ENCODE measurements at places on chromosomes 2 and 18.
A peak's percentile ranks its signal among the peaks of the same experiment; 100 is the strongest.

- H3K27ac ChIP-seq: no peak overlapping the region
- peak; percentile 9 for DNase-seq
Observed at GRCh38 chr2:128635361-128635900, 316.8 kb upstream of the HS6ST1 start.

- no peaks in the 10 kb centered on the region for H3K4me1 ChIP-seq
- no peak for DNase-seq
- H3K27ac ChIP-seq: no peak overlapping the region
- no peaks in the 10 kb centered on the region for H3K36me3 ChIP-seq
- H3K27me3 ChIP-seq: no peaks in the 10 kb centered on the region
Observed at GRCh38 chr18:56986829-56987228, 160.1 kb upstream of the BOD1L2 start.

DNA sequence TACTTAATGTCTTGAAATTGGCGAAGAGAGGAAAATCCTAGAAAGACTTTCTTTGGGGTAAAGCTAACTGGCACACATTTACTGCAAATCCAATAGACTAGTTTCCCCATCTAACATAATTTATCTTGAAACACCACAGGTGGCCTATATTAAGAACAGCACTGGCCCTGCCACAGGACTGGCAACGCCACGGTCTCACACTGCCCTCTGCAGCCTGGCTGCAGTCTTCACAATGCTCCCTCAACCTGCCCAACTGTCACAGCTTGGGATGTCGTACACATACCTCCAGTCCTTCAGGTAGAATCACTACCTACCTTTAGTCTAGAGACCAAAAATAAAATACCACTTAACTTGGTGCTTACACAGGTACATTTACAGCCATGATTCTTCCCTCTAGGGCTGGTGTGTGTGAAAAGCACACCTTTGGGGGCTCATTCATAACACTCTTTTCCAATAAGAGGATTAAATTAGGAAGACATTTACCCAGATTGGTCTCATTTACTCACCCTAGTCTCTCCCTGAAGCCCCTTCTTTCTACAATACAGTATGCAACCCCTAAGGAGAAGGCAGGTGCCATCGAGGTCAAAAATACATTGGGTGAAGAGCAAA, 222.2 kb downstream of the C1D start:
- H3K4me1 ChIP-seq: peaks cover 39% of the 10 kb centered on the region
- no peak overlapping the region for H3K4me3 ChIP-seq
- DNase-seq: peak; percentile 40
- no peaks in the 10 kb centered on the region for H3K36me3 ChIP-seq
- H3K27me3 ChIP-seq: no peaks in the 10 kb centered on the region

GRCh38 chr18:35110059-35110458, 68.8 kb downstream of the MAPRE2 start:
- no peak for DNase-seq
- no peaks in the 10 kb centered on the region for H3K27me3 ChIP-seq
- no peak overlapping the region for H3K4me3 ChIP-seq
- H3K36me3 ChIP-seq: peaks cover 26% of the 10 kb centered on the region
- no peak overlapping the region for H3K27ac ChIP-seq
- H3K4me1 ChIP-seq: no peaks in the 10 kb centered on the region

- peaks cover 7% of the 10 kb centered on the region for H3K36me3 ChIP-seq
- no peaks in the 10 kb centered on the region for H3K27me3 ChIP-seq
- no peak overlapping the region for H3K4me3 ChIP-seq
- no peak overlapping the region for H3K27ac ChIP-seq
- DNase-seq: no peak
Observed at GRCh38 chr18:8401606-8402005, 207.6 kb upstream of the RAB12 start.

- DNase-seq: no peak
- H3K36me3 ChIP-seq: no peaks in the 10 kb centered on the region
- H3K4me1 ChIP-seq: peaks cover 92% of the 10 kb centered on the region
- H3K4me3 ChIP-seq: no peak overlapping the region
- no peaks in the 10 kb centered on the region for H3K27me3 ChIP-seq
- peak overlapping the region; percentile 87 for H3K27ac ChIP-seq
Observed at GRCh38 chr2:217932803-217933616, 69.8 kb downstream of the TNS1 start.

GRCh38 chr2:105337122-105338019, at the start of gene C2orf49:
C2orf49 (plus strand) TSS chr2:105337540; CDS start chr2:105337588, 48 bp downstream.
- peak within 1 kb of the TSS; percentile 100 for H3K27ac ChIP-seq
- H3K27me3 ChIP-seq: no peaks in the 10 kb centered on the region
- H3K4me3 ChIP-seq: peak within 1 kb of the TSS; percentile 100
- H3K36me3 ChIP-seq: peaks cover 8% of the 10 kb centered on the region

DNA sequence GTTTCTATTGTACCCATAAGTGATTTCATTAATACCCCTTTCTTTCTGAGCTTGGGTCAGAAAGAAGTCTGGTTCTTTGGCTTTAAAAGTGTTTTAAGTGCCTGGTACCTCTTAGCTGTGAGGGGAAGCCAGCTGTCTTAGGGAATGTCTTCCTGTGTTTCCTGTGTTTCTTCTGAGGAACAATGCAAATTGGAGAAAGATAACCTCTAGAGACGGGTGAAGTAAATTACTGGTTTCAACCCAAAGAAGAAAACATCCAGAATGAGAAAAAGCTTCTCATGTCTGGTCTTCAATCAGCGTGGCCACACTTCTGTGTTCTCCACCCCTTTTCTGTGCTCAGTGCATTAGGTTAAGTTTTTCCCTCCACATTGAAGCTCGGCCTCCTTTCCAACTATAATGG, 10.2 kb upstream of the CHN1 start:
- no peak overlapping the region for H3K4me3 ChIP-seq
- no peaks in the 10 kb centered on the region for H3K27me3 ChIP-seq
- DNase-seq: no peak
- no peak overlapping the region for H3K27ac ChIP-seq
- no peaks in the 10 kb centered on the region for H3K36me3 ChIP-seq

GRCh38 chr18:76507830-76508385, 12.9 kb upstream of the ZNF516 start:
- no peak overlapping the region for H3K27ac ChIP-seq
- peaks cover 3% of the 10 kb centered on the region for H3K4me1 ChIP-seq
- H3K4me3 ChIP-seq: no peak overlapping the region
- H3K27me3 ChIP-seq: no peaks in the 10 kb centered on the region
- DNase-seq: no peak
- H3K36me3 ChIP-seq: no peaks in the 10 kb centered on the region

- no peaks in the 10 kb centered on the region for H3K36me3 ChIP-seq
- H3K27me3 ChIP-seq: no peaks in the 10 kb centered on the region
- H3K4me1 ChIP-seq: peaks cover 37% of the 10 kb centered on the region
- H3K27ac ChIP-seq: peak overlapping the region; percentile 12
- no peak for DNase-seq
Observed at GRCh38 chr2:182077448-182078142, 91.9 kb downstream of the PPP1R1C start.

- no peak overlapping the region for H3K4me3 ChIP-seq
- DNase-seq: no peak
- no peaks in the 10 kb centered on the region for H3K36me3 ChIP-seq
- no peak overlapping the region for H3K27ac ChIP-seq
- no peaks in the 10 kb centered on the region for H3K4me1 ChIP-seq
Observed at GRCh38 chr2:3112131-3112530, 265.5 kb downstream of the EIPR1 start.

DNA sequence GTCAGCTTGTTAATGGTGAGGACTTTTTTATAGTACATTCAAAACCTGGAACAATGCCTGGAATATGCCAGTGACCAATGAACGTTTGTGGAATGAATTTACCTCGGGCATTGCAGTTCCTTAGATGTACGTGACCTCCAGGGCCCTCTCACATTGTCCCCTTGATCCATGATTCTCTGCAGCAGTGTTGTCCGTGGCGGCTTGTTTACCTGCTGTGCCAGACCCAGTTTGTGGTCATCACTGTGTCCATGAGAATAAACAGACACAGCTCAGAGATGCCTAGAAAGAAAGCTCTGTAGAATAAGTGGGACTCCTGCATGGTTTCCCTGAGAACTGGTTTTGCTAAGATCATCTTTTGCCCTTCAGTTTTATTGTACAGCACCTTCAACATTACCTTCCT, 1132.2 kb downstream of the DPP10 start:
- peaks cover 10% of the 10 kb centered on the region for H3K36me3 ChIP-seq
- H3K27ac ChIP-seq: no peak overlapping the region
- H3K27me3 ChIP-seq: no peaks in the 10 kb centered on the region

- no peak for DNase-seq
- H3K27ac ChIP-seq: no peak overlapping the region
- no peaks in the 10 kb centered on the region for H3K36me3 ChIP-seq
- H3K4me1 ChIP-seq: peaks cover 16% of the 10 kb centered on the region
- H3K4me3 ChIP-seq: no peak overlapping the region
Observed at GRCh38 chr2:109133746-109134145, 4.7 kb downstream of the SH3RF3 start.

DNA sequence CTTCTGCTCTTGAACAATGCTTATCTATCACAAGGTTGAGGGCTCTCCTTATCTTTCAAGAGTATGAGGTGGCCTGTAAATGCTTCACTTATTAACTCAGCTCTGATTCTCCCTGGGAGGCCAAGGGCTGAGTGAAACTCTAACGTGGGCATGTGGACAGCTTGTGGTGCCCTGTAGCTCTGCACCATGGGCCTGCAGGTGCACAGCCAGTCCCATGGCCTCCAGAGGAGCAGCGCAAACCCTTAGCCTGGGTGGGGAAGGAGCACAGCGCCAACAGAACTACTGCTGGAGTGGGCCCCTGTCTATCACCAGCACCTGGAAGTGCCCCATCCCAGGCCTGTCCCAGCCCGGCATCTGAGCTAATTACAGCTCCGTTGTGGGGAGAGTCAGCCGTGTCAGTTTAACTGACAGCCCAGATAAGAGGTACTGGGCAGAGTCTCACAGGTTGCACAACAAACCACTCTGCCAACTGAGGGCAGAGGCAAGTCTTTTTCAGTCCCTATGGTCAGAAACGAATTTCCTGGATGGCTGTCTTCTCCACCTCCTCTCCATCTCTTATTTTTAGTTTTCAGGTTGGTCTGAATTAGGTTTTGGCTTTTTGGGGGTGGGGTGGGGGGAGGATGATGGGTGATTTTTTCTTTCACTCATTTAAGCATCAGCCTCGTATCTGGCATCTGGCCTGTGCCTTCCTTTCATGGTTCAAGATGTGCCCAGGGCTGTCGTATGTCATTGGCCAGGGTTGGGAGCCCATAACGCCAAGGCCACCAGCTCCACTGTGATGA, 219.5 kb downstream of the BCL2 start:
- H3K4me3 ChIP-seq: no peak overlapping the region
- no peak overlapping the region for H3K27ac ChIP-seq
- no peaks in the 10 kb centered on the region for H3K36me3 ChIP-seq
- peaks cover 36% of the 10 kb centered on the region for H3K4me1 ChIP-seq
- DNase-seq: no peak

- peaks cover 5% of the 10 kb centered on the region for H3K27me3 ChIP-seq
- H3K27ac ChIP-seq: peak overlapping the region; percentile 89
- peak; percentile 59 for DNase-seq
- peak overlapping the region; percentile 80 for H3K4me3 ChIP-seq
- H3K4me1 ChIP-seq: peaks cover 43% of the 10 kb centered on the region
Observed at GRCh38 chr2:105744091-105744908, 412 bp upstream of the NCK2 start.

DNA sequence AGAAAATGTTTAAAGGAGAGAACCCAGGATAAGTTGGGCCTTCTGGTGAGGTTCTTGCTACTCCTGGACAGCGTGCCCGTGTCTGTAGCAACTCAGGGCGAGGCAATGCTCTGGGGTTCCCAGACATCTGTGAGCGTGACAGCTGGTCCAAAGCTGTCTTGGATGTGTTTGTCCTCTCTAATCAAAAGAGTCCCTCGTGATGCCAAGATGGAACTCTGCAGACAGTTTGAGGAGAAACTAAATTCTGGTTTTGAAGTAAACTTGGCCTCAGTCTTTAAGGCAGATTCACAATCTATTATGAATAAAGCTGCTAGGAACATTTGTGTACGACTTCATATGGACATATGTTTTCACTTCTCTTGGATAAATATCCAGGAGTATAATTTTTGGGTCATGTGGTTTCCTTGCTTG, 47.3 kb downstream of the TMEM17 start:
- H3K27ac ChIP-seq: no peak overlapping the region
- H3K36me3 ChIP-seq: no peaks in the 10 kb centered on the region
- H3K27me3 ChIP-seq: peaks cover 8% of the 10 kb centered on the region
- no peak overlapping the region for H3K4me3 ChIP-seq
- DNase-seq: no peak

DNA sequence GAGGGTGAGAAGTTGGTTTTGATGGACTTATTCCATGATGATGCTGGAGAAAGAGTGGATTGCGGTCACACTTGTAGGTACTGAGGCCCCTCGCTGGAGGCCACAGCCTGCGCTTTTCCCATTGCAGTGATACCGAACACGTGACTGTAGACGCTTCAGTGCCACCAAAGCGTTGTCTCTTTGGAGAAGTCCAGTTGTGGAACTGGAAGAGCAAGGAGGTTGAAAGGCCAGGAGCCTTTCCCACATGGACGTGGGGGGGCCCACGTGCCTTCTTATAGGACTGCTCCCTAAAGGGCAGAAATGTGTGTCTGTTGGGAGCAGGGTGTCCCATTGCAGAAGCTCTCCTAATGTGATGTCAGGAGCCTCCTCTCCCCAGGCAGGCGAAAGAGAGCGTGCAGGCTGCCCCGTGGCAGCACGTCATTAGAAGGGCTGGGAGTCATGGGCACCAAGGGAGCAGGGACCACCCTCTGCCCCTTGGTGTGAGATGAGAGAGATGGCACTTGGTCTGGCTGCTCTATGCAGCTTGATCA, 31.5 kb downstream of the LPIN1 start:
- H3K4me3 ChIP-seq: no peak overlapping the region
- no peaks in the 10 kb centered on the region for H3K27me3 ChIP-seq
- H3K4me1 ChIP-seq: peaks cover 2% of the 10 kb centered on the region
- peaks cover 34% of the 10 kb centered on the region for H3K36me3 ChIP-seq
- DNase-seq: no peak

DNA sequence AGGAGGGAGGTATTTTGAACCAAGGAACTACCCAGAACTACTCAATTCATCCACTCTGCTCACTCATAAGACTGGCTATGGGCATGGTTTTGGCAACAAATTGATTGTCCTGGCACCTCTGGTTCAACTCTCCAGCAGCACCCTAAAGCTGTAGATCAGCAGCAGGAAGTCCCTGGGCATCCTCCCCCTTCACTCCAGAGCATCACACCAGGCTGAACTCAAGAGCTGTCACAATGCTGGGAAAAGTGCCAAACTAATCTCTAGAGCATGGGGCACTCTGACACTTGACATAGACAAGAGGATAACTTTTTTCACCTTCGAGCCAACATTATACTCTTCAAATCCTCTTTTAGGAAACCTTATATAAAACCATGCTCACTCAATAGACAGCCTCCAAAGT, 154.1 kb upstream of the RBBP8 start:
- H3K27ac ChIP-seq: no peak overlapping the region

- H3K4me3 ChIP-seq: no peak overlapping the region
- no peak for DNase-seq
- H3K27ac ChIP-seq: no peak overlapping the region
- peaks cover 16% of the 10 kb centered on the region for H3K27me3 ChIP-seq
- no peaks in the 10 kb centered on the region for H3K36me3 ChIP-seq
- peaks cover 74% of the 10 kb centered on the region for H3K4me1 ChIP-seq
Observed at GRCh38 chr2:38444247-38444646, 67.2 kb upstream of the ATL2 start.

DNA sequence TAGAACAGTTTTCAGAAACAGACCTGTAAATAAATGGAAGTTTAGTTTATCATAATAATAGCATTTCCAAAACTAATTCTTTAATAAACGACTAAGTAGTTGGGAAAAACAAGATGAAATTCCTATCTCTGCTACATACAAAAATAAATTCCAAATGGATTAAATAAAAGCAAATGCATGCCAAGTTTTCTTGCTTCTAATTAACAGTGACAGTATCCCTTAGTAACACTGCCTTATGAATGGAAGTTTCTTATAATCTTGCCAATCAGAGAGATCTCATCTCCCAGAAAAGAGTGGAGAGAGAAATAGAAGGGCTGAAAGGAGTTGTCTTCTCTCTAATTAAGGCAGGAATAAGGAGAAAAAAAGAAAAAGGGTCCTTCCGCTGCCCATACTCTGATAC, 133.9 kb downstream of the GFPT1 start:
- no peak overlapping the region for H3K4me3 ChIP-seq
- H3K27me3 ChIP-seq: peaks cover 2% of the 10 kb centered on the region
- H3K4me1 ChIP-seq: peaks cover 8% of the 10 kb centered on the region
- no peak for DNase-seq
- H3K27ac ChIP-seq: peak overlapping the region; percentile 19

Data from mesothelial cell of epicardium (in vitro differentiated cells).